PC-9 (cell line): ENCODE measurements at places on chromosomes 2 and 18.

- no peak for DNase-seq
These were observed 120.2 kb downstream of the NFATC1 start for GRCh38 chr18:79515944-79516351.

- DNase-seq, result no peak
These were observed 4.0 kb downstream of the ABHD3 start for GRCh38 chr18:21700528-21701075.

- DNase-seq, result no peak
These were observed 150.0 kb downstream of the DYSF start for GRCh38 chr2:71603311-71603811.

DNA sequence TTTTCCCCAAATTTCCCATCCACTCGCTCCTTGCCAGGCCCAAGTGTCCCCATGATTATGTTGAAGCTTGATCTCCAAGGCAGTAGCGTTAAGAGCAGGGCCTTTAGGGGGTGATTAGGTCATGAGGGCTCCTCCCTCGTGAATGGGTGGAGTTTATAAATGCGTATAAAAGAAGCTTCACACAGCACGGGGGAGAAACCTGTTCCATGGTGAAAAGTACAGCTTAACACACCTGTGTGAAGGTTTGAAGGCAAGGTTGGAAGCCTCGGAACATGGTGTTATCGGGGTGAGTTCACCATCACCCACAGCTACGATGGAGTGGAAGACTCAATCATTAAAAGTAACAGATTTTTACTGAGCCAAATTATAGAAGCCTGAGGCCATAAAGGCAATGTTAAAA is 137.4 kb upstream of the ALKAL2 start:
- DNase-seq, result no peak

DNA sequence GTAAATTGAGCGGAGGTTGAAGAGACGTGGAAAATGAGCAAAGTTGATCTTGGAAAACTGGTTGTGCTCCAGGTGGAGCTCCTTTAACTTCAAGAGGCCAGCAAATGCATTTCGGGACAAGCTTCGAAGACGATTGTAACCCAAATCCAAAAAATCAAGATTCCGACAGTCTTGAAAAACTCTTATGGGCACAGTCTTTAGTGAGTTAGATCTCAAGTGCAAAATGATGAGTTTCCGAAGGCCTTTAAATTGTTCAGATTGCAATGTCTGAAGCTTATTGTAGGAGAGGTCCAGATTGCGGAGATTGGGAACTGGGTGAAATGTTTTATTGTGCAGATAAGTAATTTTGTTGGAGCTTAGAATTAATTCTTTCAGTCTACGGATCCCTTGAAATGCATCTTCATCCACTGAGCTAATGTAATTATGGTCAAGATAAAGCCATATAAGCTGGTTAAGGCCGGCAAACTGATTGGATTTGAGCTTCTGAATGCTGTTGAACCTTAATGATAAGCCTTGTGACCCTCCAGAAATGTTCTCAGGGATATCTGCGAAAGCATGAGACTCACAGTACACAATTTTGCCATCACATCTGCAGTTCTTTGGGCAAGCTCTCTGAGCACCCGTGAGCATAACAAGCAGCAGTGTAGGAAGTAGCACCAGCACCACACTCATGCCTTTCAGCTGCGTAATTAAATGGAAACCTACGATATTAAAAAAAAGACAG is 2.9 kb downstream of the LRRTM4 start:
- DNase-seq, result no peak

GRCh38 chr2:238929242-238930081 is 81.6 kb downstream of the TWIST2 start:
- DNase-seq, result no peak

GRCh38 chr2:43773876-43774613 is at the start of gene DYNC2LI1:
TSS of gene DYNC2LI1 (plus strand) at chr2:43774039. CDS start at chr2:43774139, 100 bp downstream.
- DNase-seq, result peak; percentile 93

DNA sequence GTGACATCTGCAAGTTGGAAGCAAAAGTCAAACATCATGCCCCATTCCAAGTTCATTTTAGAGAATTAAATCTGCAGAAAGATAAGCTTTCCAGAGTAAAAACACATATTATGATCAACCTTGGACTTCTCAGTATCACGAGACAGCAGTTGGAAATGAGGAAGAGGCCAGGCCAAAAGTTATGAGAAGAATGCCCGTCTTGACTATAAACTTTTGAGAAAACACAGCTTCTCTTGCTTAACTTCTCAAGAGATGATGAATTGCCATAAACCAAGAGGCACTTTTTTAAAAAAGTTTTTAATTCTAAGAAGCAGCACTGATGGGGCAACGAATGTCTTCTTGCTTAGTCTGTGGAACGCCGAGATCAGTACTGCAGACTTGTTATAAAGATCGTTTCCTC is 52.6 kb upstream of the NFU1 start:
- no peak for DNase-seq
